D721Med (cell line): ENCODE measurements at places on chromosomes 12 and 14.

GRCh38 chr12:65123435-65124063, 2.4 kb upstream of the WIF1 start:
- DNase-seq: no peak

- no peak for DNase-seq
Observed at GRCh38 chr12:48932878-48933277, 7.6 kb upstream of the FKBP11 start.

- DNase-seq: no peak
Observed at GRCh38 chr14:77991128-77991772, 178.9 kb upstream of the NRXN3 start.

DNA sequence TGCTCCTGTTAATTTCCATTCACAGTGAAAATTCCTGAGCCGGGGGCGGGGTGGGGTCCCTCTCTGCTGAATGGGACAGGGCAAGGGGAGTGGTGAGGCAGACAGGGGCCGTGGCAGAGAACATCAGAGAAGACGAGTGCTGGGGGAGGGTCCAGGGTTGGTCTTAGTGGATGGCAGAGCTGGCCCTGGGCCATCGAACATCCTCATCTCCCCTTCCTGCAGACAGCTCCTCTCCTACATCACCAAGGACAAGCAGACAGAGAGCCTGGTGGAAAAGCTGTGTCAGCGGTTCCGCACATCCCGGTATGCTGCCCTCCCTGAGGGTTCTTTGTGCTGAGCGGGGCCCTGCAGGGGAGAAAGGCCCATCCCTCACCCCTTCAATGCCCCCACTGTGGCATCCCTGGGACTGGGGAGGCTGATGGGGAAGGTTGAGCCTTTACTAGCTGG, 5.0 kb upstream of the GAPDH start:
- DNase-seq: no peak

DNA sequence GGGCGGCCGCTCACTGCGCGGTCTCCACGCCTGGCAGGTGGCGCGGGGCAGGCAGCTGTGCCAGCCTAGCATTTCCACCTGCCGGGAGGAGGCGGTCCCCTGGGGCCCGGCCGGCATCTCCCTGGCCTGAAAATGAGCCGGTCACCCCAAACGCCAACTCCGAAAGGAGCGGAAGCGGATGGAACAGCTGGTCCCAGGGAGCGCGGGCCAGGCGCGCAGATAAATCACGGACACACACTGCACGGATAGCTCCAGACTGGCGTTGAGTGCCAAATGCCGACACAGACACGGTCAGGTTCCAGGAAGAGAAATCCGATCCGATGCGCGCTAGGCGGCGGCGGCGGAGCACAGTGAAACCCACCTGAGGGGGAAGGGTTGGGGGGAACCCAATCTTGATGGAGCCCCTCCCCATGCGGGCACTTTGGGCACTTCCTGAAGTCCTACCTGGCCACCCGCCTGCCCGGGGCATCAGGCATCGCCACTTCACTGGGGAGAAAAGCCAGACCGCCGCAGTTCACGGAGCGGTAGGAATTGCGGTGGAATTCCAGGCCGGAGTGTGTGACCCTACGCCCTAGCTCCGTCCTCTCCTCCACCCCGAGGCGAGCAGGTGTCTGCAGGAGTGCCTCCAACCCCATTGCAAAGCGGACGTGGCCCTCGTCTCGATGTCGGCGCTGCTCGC, 624 bp upstream of the PLEKHD1 start:
- DNase-seq: no peak

DNA sequence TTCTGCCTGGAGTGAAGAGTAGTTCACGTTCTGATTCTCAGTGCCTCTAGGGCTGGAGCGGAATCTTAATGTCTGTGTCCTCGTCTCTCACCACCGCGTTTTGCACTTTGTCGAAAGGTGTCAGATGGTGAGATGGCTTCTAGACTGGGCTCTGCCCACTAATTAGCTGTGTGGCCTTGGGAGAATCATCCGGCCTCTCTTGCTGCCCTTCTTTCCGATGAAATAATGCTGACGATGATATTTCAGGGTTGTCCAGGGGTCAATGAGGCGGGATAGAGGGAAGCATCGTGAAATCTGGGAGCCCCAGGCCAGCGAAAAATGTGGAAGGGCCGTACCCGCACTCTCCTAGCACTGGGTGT, 811 bp upstream of the GALNT16 start:
- DNase-seq: no peak

GRCh38 chr12:116672842-116673516, 64.9 kb downstream of the SPRING1 start:
- DNase-seq: no peak

GRCh38 chr12:124002021-124002644, 29.1 kb downstream of the ZNF664 start:
- DNase-seq: no peak

DNA sequence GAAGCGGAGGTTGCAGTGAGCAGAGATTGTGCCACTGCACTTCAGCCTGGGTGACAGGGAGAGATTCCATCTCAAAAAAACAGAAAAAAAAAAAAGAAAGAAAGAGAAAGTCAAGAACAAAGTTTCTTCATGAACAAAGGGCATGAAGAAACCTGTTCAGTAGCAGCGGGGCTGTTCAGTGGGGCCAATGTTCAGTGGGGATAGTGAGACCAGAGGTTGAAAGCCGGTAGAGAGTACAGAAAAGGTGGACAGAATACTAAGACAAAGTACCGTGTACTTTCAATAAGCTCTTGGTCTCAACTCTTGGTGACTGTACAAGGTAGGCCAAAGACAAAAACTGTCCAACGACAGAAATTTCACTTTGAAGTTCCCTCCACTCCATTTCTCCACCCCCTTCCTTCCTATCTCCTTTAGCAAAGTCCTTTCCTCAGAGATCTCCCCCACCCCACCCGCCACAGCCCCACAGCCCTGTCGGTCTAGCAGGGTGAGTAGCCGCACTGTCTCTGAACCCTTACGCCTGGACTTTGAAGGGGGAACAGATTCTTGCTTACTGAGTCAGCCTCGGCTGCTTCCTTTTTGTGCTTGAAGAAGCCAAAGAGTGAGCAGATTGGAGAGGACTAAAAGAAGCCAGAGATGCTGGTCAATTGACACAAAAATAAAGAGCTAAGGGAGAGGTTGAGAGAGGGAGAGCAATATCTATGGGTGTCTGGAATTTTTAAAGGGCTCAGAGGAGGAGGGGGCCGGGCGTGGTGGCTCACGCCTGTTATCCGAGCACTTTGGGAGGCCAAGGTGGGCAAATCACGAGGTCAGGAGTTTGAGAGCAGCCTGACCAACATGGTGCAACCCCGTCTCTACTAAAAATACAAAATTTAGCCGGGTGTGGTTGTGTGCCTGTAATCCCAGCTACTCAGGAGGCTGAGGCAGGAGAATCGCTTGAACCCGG, 44.2 kb upstream of the FOS start:
- DNase-seq: no peak

- no peak for DNase-seq
Observed at GRCh38 chr12:132408626-132409494, 79.5 kb upstream of the GALNT9 start.

- no peak for DNase-seq
Observed at GRCh38 chr12:115956659-115957058, 320.8 kb downstream of the MED13L start.

DNA sequence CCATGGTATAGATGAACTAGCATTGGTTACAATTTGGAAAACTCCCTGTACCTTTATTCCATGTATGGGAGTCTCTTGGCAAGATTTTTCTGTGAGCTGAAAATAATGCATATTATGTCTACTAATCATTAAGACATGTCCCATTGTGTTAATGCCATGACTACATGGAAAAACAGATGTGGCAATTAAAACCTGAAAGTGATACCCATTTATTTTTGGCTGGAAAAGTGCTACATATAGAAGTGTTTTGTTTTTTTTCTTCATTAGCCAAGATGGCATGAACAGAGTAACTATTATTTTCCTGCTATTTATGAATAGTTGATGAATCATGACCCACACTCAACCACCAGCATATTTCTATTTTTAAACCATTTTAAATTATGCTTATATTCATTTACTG, 58.2 kb downstream of the ALG10B start:
- DNase-seq: no peak

GRCh38 chr12:122852336-122853275, 17.3 kb downstream of the HIP1R start:
- DNase-seq: no peak

DNA sequence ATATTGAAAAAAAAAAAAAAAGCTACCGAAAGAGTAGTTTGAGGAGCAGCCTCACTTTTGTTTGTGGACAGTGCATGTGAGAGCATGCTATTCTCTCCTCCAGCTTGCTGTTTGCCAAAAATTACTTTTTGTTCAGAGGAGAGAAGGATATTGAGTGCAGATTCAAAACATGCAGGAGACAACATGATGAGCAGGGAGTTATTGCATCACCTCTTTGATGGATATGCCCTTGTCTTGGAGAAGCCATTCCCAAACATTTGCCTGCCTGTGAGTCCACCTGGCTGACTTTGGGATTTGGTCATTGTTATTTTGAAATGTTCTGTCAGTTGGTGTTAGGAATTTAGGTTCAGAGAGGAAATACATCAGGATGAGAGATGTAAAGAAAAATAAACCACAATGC, 2.4 kb downstream of the C12orf75 start:
- DNase-seq: no peak

DNA sequence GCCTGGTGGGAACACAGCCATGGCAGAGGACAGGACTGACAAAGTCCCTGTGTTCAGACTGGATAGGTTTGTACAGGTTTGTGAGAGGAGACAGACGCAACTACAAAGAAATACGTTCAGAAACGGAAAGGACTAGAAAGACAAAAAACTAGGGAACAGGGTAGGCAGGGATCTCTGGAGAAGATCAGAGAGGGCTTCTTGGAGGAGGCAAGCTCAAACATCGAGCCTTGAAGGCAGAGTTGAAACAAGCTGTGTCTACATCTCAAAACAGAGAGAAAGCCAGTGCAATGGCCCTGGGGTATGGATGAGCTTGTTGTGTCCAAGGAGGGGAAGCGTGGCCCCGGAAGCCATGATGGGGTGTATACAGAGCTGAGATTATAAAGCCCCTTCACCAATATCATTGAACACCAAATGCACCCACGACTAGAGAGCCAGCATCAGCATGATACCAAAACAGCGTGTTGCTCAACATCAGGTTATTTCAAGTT, 89.6 kb upstream of the NCOR2 start:
- DNase-seq: no peak

DNA sequence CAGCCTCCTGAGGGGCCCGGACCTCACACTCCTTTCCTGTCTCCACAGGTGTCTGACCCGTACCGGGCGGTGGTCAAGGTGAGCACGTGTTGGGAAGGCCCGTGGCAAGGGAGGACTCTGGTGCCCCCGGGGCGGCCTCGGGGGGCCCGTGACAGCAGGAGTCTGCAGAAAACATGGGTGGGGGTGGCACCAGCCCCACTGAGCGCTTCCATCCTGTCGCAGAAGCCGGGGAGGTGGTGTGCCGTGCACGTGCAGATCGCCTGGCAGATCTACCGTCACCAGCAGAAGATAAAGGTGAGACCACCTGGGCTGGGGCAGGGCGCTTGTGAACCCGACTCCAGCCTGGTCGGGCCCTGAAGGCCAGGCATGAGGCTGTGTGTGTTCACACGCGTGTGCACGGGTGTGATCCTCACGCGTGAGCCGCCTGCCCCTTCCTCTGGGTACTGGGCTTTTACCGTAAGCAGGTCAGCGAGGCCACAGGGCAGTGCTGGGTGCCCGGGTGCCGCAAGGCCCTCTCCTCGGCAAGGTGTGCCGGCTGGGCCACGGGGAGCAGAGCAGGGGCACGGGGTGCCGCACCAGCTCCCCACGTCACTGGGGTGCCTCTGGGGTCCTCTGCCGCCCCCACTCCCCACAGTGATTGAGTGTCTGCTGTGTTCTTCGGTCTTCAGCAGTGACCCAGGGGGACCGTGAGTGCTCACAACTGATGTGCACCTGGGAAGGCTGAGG, 35.9 kb downstream of the LRCOL1 start:
- DNase-seq: no peak
